ENCODE measurements at places on chromosomes 6 and 20. TPM values are rescaled to one million over a fixed set of nuclear protein-coding genes. Genes with fewer than 3 reads are reported as not detected.
A peak's percentile ranks its signal among the peaks of the same experiment; 100 is the strongest.

The ZNF318 gene
- 12.9 TPM for total RNA-seq

- DNase-seq = no peak
- H3K4me3 ChIP-seq = no peak overlapping the region
- no peaks in the 10 kb centered on the region for H3K27me3 ChIP-seq
- no peaks in the 10 kb centered on the region for H3K4me1 ChIP-seq
- H3K36me3 ChIP-seq = no peaks in the 10 kb centered on the region
Observed at GRCh38 chr6:161487217-161487531, 213.3 kb upstream of the AGPAT4 start.

The KCNB1 gene
- not detected for total RNA-seq

DNA sequence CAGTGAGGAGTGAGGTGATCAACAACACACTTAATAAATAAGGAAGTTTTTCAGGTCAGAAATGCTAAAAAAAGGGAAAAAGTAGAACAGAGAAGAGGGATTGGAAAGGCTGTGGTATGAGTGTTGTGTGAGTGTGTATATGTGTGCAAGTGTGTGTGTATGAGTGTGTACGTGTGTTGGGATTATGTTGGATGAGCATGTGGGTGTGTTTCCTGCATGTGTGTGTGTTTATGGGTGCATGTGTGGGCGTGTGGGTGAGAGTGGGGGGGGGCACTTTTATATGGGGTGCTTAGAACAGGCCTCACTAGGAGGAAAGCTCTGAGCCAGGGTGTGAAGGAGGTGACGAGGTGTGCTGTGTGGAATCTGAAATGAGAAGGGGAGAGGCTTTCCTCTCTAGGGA is 116.8 kb upstream of the SLC22A23 start:
- H3K36me3 ChIP-seq = no peaks in the 10 kb centered on the region
- H3K27ac ChIP-seq = no peak overlapping the region
- no peaks in the 10 kb centered on the region for H3K4me1 ChIP-seq
- no peak for DNase-seq
- H3K4me3 ChIP-seq = no peak overlapping the region
- peaks cover 4% of the 10 kb centered on the region for H3K27me3 ChIP-seq

- H3K27ac ChIP-seq = no peak overlapping the region
- DNase-seq = no peak
- peaks cover under 1% of the 10 kb centered on the region for H3K4me1 ChIP-seq
- H3K4me3 ChIP-seq = no peak overlapping the region
- H3K36me3 ChIP-seq = no peaks in the 10 kb centered on the region
Observed at GRCh38 chr6:136517002-136517401, 33.2 kb downstream of the MAP7 start.

- H3K27ac ChIP-seq = peak overlapping the region; percentile 1
- H3K4me1 ChIP-seq = peaks cover 17% of the 10 kb centered on the region
- no peaks in the 10 kb centered on the region for H3K27me3 ChIP-seq
- H3K36me3 ChIP-seq = peaks cover 12% of the 10 kb centered on the region
Observed at GRCh38 chr6:11139051-11139960, 27.8 kb upstream of the ERVFRD-1 start.

- no peak for DNase-seq
- peaks cover 3% of the 10 kb centered on the region for H3K36me3 ChIP-seq
- H3K27ac ChIP-seq = no peak overlapping the region
- peaks cover 4% of the 10 kb centered on the region for H3K4me1 ChIP-seq
- H3K27me3 ChIP-seq = no peaks in the 10 kb centered on the region
Observed at GRCh38 chr20:25020345-25020744, 27.8 kb upstream of the APMAP start.

The SMPDL3A gene
- not detected for total RNA-seq

DNA sequence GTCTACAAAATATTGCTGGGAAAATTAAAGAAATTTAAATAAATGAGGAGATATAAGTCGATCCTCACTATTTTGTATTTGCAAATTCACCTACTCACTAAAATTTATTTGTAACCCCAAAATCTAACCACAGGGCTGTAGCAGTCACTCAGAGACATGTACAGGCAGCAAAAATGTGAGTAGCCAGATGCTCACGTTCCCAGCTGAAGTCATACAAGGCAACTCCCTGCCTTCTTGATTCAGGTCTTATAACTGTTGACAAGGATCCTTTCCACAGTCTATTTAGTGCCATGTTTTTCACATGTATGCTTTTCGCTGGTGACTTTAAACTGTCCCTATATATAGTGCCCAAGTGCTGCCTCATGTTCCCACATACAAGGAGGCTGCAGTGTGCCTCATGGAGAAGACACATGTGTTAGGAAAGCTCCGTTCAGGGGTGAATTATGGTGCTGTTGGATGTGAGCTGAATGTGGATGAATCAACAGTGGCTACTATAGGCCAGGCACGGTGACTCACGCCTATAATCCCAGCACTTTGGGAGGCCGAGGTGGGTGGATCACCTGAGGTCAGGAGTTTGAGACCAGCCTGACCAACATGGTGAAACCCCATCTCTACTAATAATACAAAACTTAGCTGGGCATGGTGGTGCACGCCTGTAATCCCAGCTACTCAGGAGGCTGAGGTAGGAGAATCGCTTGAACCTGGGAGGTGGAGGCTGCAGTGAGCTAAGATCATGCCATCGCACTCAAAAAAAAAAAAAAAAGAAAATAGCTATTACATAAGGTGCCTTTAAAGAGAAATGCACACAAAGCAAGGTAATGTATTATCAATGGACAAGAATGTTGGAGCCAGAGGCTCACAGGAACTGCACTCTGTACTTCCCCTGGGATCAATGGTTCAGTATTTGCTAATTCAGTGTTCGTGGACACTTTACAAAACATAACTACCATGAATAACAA is 55.3 kb downstream of the STK35 start:
- H3K4me1 ChIP-seq = no peaks in the 10 kb centered on the region
- no peak for DNase-seq
- no peaks in the 10 kb centered on the region for H3K27me3 ChIP-seq
- H3K4me3 ChIP-seq = no peak overlapping the region
- H3K36me3 ChIP-seq = no peaks in the 10 kb centered on the region

All from activated CD4-positive, alpha-beta T cell treated with anti-CD3 and anti-CD28 coated beads for 36 hours (primary cell).